ENCODE measurements at places on chromosomes 2 and 18.

DNA sequence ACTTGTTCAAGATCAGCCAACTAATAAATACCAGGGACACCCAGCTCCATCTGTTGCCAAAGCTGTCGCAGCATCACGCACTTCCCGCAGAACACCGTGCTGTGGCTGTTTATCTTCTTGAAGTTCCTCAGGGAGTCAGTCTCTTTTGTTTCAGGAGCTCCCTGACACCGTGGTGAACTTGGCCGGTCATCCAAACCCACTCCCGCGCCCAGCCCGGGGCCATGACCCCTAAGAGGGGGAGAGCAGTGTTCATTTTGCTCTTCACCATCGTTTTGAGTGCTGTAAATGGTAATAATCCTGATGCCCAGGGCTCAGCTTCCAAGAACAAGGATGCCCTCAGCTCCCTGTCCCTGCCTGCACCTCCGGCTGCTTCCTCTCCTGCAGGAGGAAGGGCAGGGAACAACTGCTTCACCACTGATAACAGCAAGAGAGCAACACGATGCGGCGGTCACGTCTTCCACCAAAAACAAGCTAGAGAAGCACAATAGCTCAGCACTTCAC is 131.4 kb downstream of the SEPTIN10 start:
- DNase-seq = no peak

DNA sequence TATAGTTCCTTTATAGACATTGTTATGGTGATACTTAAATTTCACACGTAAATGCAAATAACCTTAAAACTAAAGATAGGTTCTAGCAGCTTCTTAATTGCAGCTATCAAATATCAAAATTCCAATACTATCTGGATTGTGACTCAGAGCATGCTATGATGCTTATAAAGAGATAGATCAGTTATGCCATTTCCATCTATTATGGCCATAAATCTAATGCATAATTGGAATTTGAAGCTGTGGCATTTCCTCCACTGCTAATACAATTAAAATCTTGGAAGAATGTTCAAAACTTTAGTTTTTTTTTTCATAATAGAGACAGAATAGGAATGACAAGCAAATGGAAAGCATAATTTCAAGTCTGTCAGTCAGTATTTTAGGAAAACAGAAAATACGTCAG is 220.8 kb upstream of the GALNT5 start:
- no peak for DNase-seq

- no peak for DNase-seq
Measured at GRCh38 chr2:237898057-237898414, 38.6 kb downstream of the RAMP1 start.

- DNase-seq = no peak
Measured at GRCh38 chr2:216873573-216873972, 13.7 kb upstream of the TNP1 start.

DNA sequence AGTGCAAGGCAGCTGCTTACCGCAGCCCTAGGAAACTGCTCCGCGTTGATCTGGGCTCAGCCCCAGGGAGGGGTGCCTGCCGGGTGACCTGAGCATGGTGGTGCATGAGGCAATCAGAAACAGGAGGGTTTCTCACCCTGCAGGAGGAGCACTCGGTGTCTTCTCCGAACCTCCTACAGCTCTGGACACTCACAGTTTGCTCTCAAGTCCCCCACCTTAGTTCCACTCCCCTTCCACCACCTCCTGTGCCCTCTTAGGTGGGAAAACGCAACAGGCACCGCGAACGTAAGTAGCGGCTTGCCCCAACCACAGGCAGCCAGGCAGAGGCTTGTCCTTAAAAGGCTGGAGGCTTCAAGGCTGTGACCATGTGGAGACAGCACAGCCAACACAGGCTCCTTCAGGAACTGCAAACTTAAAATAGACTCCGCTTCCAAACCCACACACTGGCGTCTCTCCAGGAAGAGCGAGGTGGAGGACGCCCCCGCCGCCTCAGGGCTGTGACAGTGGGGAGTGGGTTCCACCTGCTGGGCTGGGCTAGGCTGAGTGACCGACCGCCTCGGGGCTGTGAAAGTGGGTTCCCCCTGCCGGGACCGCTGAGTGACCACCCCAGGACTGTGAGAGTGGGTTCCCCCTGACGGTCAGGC is 71.6 kb downstream of the NDUFA10 start:
- peak; percentile 24 for DNase-seq

DNA sequence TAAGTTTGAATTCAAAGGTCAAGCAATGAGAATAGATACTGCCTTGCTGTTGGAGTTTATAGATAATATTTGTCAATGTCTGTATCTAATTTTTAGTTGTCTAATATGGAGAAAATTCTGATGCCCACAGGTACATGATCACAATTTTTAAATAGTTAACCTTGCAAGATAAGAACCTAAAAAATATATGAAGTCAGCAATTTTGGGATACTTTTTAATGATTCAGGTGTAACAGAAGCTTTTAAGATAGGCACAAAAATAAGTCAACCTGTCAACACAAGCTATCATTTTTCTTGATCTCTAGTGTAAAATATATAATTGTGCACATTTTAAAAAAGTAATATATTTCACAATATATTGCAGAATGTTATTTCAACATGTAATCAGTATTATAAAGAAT is 92.5 kb upstream of the IL1R2 start:
- no peak for DNase-seq

- DNase-seq = no peak
Measured at GRCh38 chr2:99380376-99381010, 43.3 kb downstream of the EIF5B start.

DNA sequence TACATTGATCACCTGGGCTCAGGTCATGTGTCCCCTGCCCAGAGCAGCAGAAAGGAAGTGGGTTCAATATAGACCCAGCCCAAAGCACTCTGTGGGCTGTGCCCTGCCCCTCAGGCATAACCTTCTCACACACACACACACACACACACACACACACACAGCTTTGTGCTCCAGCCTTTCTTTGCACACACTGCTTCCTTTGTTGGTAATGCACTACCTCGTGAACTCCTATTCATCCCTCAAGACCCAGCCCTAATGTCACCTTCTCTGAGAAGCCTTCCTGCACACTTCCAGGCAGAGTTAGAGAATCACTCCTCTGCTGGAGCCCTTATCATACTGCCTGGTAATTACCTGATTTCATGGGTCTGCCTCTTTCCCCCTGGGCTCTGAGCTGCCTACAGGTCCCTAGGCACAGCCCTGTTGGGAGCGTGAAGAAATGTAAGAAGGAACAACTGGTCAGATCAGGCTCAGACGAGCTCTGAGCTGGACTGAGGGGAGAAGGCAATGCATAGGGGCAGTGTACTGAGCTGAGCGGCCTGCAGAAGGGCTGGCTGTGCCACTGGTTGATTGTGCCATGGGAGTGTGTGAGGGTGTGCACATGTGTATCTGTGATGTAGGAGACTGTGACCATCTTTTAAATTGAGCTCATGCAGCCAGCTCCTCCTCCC is 210.3 kb downstream of the GLI2 start:
- DNase-seq = no peak

- DNase-seq = no peak
Measured at GRCh38 chr2:71082402-71083252, 14.2 kb downstream of the NAGK start.

GRCh38 chr2:156908825-156909224 is 348.7 kb upstream of the GALNT5 start:
- DNase-seq = peak; percentile 57

GRCh38 chr2:86301009-86301408 is 36.4 kb downstream of the REEP1 start:
- DNase-seq = no peak

DNA sequence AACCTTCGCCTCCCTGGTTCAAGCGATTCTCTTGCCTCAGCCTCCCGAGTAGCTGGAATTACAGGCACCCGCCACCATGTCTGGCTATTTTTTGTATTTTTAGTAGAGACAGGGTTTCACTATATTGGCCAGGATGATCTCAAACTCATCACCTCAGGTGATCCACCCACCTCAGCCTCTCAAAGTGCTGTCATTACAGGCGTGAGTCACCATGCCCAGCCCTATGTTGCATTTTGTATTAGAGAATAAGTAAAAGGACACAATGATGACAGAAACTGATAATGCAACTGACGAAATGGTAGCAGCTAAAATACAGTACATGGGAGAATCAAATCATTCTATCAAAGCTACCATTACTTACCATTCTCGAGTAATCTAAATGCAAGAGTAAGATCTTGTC is 276.7 kb downstream of the DSEL start:
- DNase-seq = no peak

DNA sequence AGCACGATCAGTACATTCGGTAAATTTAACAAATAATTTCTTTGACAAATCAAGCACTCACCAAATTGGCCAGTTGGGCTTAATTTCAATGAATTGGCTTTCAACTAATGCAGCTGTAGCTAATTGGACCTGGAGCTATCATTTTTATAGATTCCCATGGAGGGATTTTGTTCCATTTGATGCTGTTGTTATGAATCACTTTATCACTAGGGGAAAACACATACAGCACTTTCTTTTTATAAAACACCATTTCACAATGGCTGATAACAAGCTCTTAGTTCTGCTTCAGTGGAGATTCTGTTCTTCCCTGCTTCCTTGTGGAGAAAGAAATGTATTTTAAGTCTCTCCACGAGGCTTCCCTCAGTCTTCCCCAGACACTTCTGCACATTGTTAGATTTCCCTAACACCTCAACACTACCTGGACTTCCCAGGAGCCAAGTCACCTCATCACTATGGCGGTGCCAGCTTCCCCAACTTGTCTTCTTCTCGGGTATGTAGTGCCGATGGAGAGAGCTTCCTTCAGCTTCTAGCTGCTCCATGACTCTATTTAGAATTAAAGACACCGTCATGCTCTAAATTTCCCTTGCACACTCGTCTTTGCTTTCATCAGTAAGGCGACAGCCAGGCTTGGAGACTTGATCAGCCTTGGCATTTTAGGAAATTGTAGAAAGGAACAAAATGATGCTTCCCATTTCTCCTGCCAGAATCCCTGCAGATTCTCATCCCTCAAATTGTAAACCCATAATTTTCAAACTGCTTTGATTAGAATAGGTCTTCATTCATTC is 72.0 kb downstream of the INPP5D start:
- no peak for DNase-seq

GRCh38 chr18:7117390-7118355 is at the start of gene LAMA1:
LAMA1 (minus strand) TSS chr18:7117797; CDS start chr18:7117720, 77 bp downstream.
- DNase-seq = no peak

DNA sequence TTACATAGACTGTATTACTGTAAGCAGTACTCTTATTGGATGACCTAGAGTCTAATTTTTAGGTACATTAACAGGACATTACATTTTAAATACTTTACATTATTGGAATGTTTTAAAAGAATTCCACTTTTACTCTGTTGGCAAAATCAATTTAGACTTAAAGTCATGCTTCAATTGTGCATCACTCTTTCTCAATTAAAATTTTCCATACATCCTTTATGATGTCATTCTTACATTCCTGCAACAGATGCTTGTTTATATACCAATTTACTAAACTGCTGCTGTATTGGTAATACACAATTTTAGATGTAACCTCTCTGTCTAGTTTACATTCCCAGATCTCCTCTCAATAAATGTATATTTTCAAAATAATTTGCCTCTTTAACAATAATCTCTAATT is 440.1 kb downstream of the ZEB2 start:
- no peak for DNase-seq

GRCh38 chr2:138081225-138082073 is 117.2 kb downstream of the HNMT start:
- no peak for DNase-seq

All from fibroblast of villous mesenchyme (primary cell).